ENCODE measurements at places on chromosomes 5 and 9.

- DNase-seq, result no peak
Measured at GRCh38 chr9:108416324-108416723, 439.5 kb downstream of the ACTL7B start.

DNA sequence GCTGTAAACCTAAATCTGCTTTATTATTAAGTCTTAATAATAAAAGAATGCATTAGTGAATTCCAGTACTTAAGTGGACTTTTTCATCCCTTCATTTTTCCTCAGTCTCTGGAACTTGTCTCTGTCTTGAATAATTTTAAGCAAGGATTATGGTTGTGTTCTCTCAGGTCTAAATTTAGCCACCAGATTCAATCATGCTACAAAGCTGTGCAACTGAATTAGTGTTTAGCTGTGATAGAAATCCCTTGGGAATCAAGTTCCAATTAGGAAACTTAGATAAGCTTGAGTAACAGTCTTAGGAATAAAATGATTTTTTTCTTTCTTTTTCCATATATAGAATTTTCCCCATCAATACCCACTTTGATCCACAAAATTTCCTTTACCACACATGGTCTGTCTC, 104.3 kb downstream of the PLPPR1 start:
- no peak for DNase-seq

- no peak for DNase-seq
Measured at GRCh38 chr5:108924457-108924961, 176.8 kb downstream of the FER start.

- no peak for DNase-seq
Measured at GRCh38 chr9:126613651-126614050, at the start of gene LMX1B. TSS of gene LMX1B (plus strand) at chr9:126613928. CDS start at chr9:126614450, 522 bp downstream.

- no peak for DNase-seq
Measured at GRCh38 chr5:136439367-136439766, 74.0 kb upstream of the TRPC7 start.

DNA sequence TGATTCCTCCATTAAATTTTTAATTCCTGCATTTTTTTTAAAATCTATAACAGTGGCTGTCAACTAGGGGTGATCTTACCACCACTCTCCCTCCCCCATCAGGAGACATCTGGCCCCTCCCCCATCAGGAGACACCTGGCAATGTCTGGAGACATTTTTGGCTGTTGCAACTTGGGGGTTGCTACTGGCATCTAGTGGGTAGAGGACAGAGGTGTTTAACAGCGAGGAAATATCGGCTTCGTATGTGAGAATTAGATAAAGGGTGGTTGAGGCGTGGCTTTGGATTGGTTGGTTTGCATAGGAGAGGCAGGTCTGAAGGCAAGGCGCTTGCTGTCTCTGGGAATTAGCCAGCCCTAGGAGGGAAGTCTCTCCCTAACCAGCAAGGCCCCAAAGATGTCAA, 10.5 kb downstream of the CDHR2 start:
- DNase-seq, result no peak

- no peak for DNase-seq
Measured at GRCh38 chr5:11385251-11385900, 518.9 kb downstream of the CTNND2 start.
